ENCODE measurements at places on chromosomes 13 and 19. TPM values are rescaled to one million over a fixed set of nuclear protein-coding genes. Genes with fewer than 3 reads are reported as not detected.

DNA sequence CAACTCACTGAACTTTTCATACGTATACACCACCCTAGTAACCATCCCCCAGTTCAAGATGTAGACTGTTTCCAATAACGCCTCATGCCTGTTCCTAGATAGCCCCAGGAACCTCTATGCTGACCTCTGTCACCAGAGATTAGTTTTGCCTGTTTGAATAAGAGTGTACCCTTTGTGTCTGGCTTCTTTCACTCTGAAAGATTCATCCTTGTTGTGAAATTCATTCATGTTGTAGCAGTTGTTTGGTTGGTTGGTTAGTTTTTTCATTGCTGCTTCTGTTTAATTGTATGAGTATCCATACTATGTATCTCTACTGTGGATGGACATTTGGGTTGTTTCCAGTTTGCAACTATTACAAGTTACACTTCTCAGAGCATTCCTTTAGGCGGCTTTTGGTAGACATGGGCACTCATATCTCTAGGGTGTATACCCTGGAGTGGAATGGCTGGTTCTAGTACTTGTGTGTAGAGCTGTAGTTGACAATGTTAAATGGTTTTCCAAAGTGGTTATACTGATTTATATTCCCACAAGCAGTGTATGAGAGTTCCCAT is 1.6 kb downstream of the RNASEH2B start:
- no peak for DNase-seq
- no peaks in the 10 kb centered on the region for H3K36me3 ChIP-seq
- H3K4me1 ChIP-seq: no peaks in the 10 kb centered on the region
- H3K27me3 ChIP-seq: no peaks in the 10 kb centered on the region
- H3K27ac ChIP-seq: peak overlapping the region; percentile 81

FXYD7 gene
- total RNA-seq: 0.65 TPM

PALM3 gene
- total RNA-seq: not detected

UBA52 gene
- total RNA-seq: 979 TPM

- no peak for DNase-seq
- H3K27ac ChIP-seq: no peak overlapping the region
- no peaks in the 10 kb centered on the region for H3K36me3 ChIP-seq
- no peak overlapping the region for H3K4me3 ChIP-seq
Measured at GRCh38 chr13:74158028-74158427, 23.8 kb upstream of the KLF12 start.

GRCh38 chr19:45059258-45059965 is 16.9 kb downstream of the ZNF296 start:
- H3K4me3 ChIP-seq: no peak overlapping the region
- no peaks in the 10 kb centered on the region for H3K27me3 ChIP-seq
- H3K27ac ChIP-seq: no peak overlapping the region
- no peaks in the 10 kb centered on the region for H3K4me1 ChIP-seq

CRB3 gene
- not detected for total RNA-seq

GRCh38 chr13:85508683-85509329 is 290.4 kb downstream of the SLITRK6 start:
- no peaks in the 10 kb centered on the region for H3K36me3 ChIP-seq
- H3K4me1 ChIP-seq: no peaks in the 10 kb centered on the region
- H3K27me3 ChIP-seq: no peaks in the 10 kb centered on the region
- H3K4me3 ChIP-seq: no peak overlapping the region

DNA sequence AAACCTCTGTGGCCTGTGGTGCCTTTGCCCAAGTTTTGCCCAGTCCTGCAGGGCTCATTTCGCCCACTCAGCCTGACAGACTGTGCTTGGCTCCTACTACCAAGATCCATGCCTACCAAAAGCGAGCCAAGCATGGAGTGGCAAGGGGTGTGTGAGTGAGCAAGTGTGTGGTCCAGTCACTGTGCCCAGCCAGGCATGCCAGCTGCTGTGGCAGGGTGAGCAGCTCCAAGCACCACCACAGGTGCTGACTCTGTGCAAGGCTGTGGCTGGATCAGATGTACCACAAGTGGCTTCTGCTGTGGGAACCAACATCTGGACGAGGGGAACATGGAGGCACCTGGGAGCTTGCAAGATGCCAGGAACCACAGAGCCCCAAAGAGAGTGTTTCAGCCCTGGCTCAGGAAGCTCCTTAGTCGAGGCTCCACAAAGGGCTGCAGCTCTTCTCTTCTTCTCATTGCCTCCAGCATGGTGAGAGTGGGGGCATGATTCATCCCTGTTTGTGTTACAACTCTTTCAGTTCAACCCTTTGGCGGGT is 1564.2 kb upstream of the MIR17HG start:
- H3K27ac ChIP-seq: no peak overlapping the region
- no peaks in the 10 kb centered on the region for H3K36me3 ChIP-seq
- no peak for DNase-seq
- H3K4me1 ChIP-seq: no peaks in the 10 kb centered on the region
- no peaks in the 10 kb centered on the region for H3K27me3 ChIP-seq

DNA sequence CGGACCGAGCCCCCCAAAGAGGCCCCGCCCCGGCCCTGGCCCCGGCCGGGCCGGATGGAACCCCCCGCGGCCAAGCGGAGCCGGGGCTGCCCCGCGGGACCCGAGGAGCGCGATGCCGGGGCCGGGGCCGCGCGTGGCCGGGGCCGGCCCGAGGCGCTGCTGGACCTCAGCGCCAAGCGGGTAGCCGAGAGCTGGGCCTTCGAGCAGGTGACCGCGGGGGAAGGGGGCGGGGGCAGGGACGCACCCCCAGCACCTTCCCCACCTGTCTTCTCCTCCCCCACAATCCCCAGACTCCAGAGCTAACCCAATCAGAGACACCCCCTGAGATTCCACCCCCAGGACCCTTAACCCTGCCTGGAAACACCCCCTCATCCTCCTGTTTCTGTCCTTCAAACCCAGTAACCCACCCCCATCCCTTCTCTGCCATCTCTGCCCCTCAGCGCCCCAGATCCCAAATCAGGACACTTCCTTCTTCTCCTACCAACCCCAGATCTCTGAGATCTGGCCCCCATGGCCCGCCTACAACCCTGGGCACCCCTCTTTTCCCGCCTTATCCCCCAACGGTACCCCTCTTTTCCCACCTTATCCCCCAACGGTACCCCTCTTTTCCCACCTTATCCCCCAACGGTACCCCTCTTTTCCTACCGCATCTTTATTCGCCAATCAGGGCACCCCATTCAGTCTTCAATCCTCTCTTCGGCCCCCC is 505 bp downstream of the ZSWIM4 start:
- no peaks in the 10 kb centered on the region for H3K36me3 ChIP-seq
- peak overlapping the region; percentile 79 for H3K4me3 ChIP-seq
- H3K4me1 ChIP-seq: peaks cover 20% of the 10 kb centered on the region
- no peak for DNase-seq
- no peaks in the 10 kb centered on the region for H3K27me3 ChIP-seq

PLIN4 gene
- 219 TPM for total RNA-seq

DNA sequence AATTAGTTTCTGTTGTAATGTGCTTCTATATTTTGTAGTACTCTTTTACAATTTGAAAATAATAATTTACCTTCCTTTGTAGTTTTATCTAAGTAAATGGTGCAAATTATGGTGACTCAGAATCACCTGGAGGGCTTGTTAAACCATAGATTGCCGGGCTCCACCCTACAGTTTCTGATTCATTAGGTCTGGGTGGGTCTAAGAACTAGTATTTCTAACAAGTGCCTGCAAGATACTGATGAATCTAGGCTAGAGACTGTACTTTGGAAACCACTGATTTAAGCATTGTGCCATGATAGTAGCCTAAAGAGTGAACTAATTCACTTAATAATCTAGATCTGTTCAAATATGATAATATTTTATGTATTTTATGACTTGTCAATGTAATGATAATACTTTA is 437.4 kb upstream of the SPRY2 start:
- H3K4me3 ChIP-seq: no peak overlapping the region
- H3K27ac ChIP-seq: no peak overlapping the region
- H3K36me3 ChIP-seq: no peaks in the 10 kb centered on the region

SULT2A1 gene
- not detected for total RNA-seq

DNA sequence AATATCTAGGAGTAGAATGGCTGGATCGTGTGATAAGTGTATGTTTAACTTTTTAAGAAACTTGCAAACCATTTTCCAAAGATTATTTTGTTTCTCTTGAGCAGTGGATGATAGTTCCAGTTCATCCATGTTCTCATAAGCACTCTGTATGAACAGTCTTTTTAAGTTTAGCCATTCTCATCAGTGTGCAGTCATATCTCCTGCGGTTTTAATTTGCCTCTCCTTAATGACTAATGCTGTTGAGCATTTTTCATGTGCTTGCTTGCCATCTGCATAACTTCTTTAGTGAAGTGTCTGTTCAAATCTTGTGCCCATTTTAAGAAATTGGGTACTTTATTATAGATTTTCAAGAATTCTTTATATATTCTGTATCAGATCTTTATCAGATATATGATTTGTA is 58.6 kb downstream of the WASF3 start:
- no peak for DNase-seq
- no peak overlapping the region for H3K27ac ChIP-seq
- H3K36me3 ChIP-seq: no peaks in the 10 kb centered on the region
- H3K27me3 ChIP-seq: no peaks in the 10 kb centered on the region

WDR87 gene
- total RNA-seq: not detected

ZIM2 gene
- not detected for total RNA-seq

DNA sequence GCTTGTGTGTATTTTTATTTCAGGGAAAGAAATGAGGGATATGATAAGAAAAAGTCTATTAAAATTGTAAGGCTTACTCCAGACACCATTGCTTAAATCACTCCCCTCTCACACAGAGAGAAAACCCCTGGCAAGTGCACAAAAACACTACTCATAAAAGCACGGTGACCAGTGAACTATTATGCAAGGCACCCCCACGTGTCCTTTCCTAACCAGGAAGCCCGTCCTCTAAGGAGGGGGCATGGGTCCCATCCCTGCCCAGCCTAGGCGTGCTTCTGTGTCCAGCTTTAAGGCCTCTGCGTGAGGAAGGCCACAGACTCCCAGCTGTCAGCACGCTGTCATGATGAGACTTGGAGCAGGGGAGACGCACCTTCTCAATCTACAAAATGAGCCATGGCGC is 83.5 kb downstream of the SLC7A1 start:
- no peaks in the 10 kb centered on the region for H3K36me3 ChIP-seq
- DNase-seq: peak; percentile 52
- peaks cover 5% of the 10 kb centered on the region for H3K4me1 ChIP-seq
- no peak overlapping the region for H3K4me3 ChIP-seq

CHST8 gene
- total RNA-seq: not detected

DNA sequence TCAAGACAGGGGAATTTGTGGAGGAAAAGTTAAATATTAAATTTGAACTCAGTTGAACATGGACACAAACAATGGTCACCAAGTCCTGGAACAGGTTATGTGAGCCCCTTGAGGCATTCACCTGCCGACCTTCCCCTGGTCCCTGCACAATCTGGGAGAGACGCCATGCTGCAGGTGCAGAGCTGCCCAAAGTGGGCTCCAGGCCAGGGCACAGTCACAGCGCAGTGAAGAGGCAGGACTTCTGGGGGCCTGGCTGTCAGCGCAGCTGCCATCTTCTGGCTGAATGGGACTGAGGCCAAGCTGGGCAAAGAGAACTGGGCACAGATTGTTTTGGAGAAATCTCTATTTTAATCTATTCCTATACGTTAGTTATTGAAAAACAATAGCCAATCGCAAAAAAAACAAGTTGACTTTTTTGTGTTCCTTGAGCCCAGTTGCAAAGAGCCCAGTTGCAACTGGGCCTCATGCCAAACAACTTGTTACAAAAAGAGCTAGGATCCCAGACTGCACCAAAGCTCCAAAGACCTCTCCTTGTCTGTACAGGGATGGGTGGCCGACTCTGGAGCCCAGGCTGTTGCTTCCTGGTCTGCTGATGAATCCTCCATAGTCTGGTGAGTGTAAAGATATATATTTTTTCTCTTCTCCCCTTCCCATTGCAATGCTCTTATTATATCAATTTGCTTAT is 1.2 kb upstream of the ZNF626 start:
- DNase-seq: peak; percentile 48
- H3K4me1 ChIP-seq: peaks cover 24% of the 10 kb centered on the region
- H3K36me3 ChIP-seq: peaks cover 15% of the 10 kb centered on the region
- H3K27me3 ChIP-seq: no peaks in the 10 kb centered on the region
- H3K4me3 ChIP-seq: no peak overlapping the region

ABCA7 gene
- 17.0 TPM for total RNA-seq

JSRP1 gene
- 191 TPM for total RNA-seq

GRCh38 chr19:44748426-44749254 is at the start of gene BCL3:
Gene BCL3, plus strand, starts transcription at chr19:44748708. Its CDS starts 83 bp downstream, at chr19:44748791.
- peaks cover 42% of the 10 kb centered on the region for H3K4me1 ChIP-seq
- no peaks in the 10 kb centered on the region for H3K27me3 ChIP-seq
- DNase-seq: peak; percentile 85
- H3K27ac ChIP-seq: peak within 1 kb of the TSS; percentile 94
- peak within 1 kb of the TSS; percentile 97 for H3K4me3 ChIP-seq
- H3K36me3 ChIP-seq: peaks cover 3% of the 10 kb centered on the region

ZNF730 gene
- total RNA-seq: not detected

ZNF850 gene
- total RNA-seq: 0.27 TPM

DNA sequence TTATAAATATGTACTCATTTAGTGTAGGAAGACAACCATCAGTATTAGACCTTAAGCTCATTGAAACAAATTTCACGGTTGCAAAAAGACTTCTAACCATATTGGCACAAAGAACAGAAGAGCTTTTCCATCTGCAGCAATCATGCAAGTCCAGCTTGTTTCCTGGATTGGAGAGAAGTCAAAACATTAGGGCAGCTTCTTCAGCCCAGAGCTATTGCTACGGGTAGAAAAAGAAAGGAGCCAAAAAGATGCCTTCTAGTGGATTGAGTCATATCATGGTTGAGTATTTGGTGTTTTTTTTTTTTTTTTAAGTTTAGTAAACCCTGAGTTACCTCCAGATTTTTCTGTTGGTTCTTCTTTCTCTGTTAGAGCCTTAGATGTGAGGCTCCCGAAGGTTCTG is 99.8 kb downstream of the WDFY2 start:
- no peaks in the 10 kb centered on the region for H3K4me1 ChIP-seq
- H3K36me3 ChIP-seq: no peaks in the 10 kb centered on the region
- DNase-seq: no peak
- no peak overlapping the region for H3K4me3 ChIP-seq
- no peaks in the 10 kb centered on the region for H3K27me3 ChIP-seq

RDH8 gene
- not detected for total RNA-seq

DNA sequence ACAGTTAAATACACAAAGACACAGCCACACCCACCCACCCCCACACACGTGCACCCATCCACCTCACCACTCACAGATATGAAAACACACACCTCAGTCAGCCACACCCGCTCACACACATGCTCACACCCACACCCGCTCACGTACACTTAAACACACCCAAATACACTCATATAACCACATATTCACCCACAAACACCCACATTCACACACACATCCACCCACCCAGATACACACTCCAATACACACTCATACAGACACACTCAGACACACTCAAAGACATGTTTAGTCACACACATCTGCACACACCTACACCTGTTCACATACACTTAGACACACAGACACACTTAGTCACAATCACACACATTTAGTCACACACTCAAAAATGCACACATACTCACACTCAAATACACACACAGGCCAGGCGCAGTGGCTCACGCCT is 30.6 kb downstream of the ADGRL1 start:
- H3K27ac ChIP-seq: no peak overlapping the region
- no peaks in the 10 kb centered on the region for H3K4me1 ChIP-seq
- H3K4me3 ChIP-seq: no peak overlapping the region
- H3K36me3 ChIP-seq: no peaks in the 10 kb centered on the region

HRC gene
- total RNA-seq: 250 TPM

- DNase-seq: no peak
- H3K4me3 ChIP-seq: no peak overlapping the region
- H3K4me1 ChIP-seq: no peaks in the 10 kb centered on the region
- H3K36me3 ChIP-seq: no peaks in the 10 kb centered on the region
Measured at GRCh38 chr19:48509467-48510194, 2.0 kb downstream of the LMTK3 start.
